NCI-H1048 (cell line): ENCODE measurements at places on chromosomes 5 and 9.

DNA sequence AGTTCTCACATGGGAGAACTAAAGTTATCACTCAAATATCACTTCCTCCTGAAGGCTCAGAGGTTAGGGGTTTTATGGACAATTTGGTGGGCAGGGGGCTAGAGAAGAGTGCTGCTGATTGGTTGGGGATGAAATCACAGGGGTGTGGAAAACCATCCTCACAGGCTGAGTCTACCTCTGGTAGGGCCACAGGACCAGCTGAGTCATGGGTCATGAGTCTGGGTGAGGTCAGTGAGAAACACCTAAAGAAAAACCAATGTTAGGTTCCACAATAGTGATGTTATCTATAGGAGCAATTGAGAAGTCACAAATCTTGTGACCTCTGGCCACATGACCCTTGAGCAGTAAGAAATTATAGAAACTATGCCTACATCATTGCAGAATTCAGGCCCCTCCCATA, 203.3 kb upstream of the TARS1 start:
- DNase-seq = no peak

DNA sequence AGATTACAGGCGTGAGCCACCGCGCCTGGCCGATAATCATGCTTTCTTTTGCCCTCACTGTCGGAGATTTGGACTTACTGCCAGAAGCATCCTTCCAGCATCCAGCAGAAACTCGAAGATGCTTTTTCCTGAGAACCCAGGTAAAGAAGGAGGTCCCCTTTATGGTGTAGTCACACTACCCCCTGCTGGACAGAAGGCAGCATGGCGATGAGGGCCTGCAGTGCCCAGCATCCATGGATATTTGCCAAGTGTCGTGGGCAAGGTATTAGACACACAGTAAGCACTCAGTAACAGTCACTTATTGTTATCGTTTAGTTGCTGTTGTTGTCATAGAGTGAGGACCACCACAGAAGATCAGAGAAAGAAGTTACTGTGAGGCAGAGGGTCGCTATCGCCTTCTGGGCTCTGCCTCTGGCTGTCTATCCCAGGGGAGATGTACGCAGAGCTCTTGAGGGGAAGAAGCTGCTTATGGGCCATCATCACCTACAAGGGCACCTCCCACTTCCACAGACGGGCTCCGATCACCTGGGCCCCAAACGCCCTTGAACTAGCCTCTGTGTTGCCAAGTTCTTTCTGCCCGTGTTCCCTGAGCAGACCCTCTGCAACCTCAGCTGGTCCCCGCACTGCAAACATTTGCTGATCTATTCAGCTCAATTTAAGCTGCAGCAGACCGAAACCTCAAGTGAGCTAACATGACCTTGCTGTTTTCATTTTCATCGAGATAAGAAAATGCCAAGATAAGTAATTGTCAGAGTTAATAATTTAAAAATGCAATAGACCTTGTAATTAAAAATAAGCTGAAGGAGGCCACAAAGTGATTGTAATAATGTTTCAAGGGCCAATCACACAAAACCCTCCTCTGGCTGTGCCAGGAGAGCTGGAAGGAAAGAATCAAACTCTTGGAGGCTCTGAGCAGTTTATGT, 23.9 kb downstream of the C5orf15 start:
- DNase-seq = peak; percentile 21

- DNase-seq = no peak
Measured at GRCh38 chr9:78280982-78281668, 15.8 kb upstream of the PSAT1 start.

GRCh38 chr9:103789686-103790085, 304.4 kb upstream of the SMC2 start:
- no peak for DNase-seq

GRCh38 chr5:158429564-158429963, 570.6 kb upstream of the CLINT1 start:
- DNase-seq = no peak

GRCh38 chr5:16461782-16462181, 3.8 kb downstream of the ZNF622 start:
- no peak for DNase-seq

DNA sequence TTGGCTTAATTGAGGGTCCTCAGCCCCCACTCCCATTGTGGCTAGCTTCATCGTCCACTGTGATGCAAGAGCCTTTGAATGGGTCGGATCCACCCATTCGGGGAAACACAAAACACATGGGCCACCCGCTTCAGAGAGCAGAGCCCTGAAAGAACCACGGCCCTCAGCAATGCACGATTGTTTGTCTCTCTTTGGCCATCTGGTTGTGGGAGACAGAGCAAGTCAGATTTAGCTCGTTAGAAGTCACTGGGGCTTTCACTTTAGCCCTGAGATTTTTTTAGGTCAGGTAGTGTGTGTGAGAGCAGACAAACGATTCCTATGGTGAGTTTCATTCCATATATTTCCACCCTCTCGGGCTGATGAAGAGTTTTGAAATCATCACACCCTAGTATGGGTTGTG, 12.9 kb upstream of the COL15A1 start:
- no peak for DNase-seq

- DNase-seq = no peak
Measured at GRCh38 chr5:154543380-154543779, 65.4 kb upstream of the HAND1 start.

GRCh38 chr9:86807367-86807976, 139.8 kb downstream of the GAS1 start:
- DNase-seq = no peak

- no peak for DNase-seq
Measured at GRCh38 chr5:160357861-160358411, 12.5 kb downstream of the C1QTNF2 start.

GRCh38 chr9:117101008-117101407, 313.8 kb downstream of the ASTN2 start:
- DNase-seq = no peak
